ENCODE measurements at places on chromosomes 3 and 15.

GRCh38 chr3:156149876-156150275 lies 29.5 kb downstream of the KCNAB1 start:
- no peak for DNase-seq

DNA sequence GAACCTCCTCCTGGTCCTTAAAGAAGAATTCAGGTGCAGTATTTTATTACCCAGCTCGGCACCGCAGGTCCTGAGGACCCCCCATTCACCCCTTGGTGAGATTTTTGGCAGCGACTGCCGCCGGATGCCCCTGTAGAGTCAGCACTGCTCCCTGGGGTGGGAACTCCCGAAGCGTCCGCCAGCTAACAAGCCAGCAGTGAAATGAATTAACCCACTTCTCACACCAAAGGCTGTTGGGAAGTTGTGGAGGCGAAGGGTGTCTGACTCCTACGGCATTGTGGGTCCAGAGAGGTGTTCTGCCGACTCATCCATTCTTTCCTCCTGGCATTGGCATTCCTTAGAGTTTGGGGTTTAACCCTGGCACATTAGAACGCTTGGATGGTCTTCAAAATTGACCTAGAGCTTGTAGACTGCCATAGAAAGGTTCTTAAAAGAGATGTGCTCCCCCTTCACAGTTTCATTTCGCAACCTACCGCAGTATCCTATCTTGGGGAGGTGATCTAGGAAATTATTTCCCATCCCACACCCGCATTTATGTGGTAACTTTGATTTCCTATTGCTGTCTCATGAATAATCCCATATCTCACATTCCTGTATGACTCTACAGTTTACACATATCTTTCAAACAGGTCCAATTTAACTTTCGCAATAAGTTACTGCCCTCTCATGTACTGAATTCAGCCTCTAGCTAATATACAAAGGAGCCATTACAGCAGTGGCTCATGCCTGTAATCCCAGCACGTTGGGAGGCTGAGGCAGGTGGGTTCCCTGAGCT lies 879 bp upstream of the EIF5A2 start:
- no peak for DNase-seq

DNA sequence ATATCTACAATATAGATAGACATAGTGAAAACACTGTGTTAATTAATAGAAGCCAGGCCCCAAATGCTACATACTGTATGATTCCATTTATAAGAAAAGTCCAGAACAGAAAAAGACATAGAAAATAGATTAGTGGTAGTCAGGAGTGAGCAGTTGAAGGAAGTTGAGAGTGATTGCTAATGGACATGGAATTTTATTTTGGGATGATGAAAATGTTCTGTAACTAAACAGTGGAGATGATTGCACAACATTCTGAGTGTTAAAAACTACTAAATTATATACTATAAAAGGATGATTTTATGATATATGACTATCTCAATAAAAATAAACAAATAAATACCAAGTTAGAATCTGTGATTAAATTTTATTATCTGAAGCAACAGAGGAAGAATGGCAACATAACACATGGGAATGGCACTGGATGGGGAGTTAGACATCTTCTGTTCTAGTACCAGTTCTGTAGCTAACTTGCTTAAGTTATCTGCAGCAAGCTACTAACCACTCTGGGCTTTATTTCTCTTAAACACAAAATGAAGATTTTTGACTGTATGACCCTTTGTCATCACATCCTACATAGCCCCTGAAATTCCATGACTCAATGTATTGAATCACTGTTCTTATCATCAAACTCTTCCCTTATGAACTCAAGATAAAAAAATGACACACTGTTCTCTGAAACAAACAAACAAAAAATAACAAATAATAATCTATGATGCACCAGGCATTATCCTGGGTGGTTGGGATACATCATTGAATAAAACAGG lies 612.7 kb downstream of the TBL1XR1 start:
- DNase-seq = no peak

DNA sequence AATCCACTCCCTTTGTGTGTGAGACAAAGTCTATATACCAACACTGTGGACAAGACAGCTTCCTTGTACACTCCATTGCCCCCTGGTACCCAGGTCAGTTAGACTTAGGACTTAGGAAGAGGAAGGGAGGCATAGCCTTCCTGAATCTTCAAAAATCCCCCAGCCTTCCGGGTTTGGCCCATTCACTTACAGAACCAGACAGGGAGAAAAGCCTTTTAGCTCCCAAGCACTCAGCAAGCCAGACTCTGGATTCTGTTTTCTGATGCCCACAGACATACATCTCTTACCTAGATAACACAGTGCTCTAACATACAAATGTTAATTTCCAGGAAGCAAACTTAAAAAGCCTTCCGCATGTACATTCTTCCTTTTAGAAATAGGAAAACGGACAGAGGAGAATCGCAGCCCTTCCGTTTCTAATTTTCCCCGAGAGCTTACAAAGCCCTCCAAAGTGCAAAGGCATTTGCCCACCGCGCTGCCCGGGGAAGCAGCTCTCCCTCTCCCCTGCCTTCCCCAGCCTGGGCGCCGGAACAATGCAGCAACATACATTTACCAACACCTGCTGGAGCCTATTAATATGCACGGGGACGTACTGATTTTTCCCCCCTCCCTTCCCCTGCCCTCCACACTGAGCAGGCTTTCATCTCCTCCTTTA lies 442.0 kb downstream of the MAGI1 start:
- DNase-seq = no peak

DNA sequence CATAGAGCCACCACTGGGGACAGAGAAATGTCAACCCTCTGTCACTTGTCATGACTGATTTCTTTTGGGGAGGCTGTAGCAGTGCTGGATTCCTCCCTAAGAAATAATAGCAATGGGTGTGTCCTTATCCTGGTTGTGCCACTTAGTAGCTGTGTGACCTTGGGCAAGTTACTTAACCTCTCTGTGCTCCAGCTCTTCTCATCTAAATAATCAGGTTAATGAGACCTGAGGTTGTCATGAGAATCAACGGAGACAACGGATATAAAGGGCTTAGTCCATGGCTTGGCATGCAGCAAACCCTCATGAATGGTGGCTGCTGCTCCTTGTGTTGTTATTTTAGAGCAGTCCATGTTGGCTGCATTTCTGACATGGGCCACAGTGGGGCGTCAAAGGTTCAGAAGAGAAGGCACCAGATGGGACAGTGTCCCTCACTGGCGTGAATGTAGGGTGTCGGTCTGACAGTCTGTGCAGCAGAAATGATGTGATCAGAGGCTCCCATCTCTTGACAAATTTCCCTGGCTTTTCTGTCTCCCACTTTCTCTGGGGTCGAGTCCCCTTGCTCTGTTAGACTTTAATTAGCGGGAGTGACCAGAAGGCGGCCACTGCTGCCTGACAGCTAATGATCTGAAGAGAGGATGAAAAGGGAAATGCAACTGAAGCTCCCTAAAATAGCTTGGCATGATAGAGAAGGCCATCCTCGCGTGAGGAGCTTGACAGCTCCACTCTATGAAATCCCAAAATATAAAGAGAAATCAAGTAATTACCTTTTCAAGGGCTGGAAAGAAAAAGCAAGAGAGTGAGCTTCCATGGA lies 209.4 kb downstream of the CADPS start:
- DNase-seq = no peak

DNA sequence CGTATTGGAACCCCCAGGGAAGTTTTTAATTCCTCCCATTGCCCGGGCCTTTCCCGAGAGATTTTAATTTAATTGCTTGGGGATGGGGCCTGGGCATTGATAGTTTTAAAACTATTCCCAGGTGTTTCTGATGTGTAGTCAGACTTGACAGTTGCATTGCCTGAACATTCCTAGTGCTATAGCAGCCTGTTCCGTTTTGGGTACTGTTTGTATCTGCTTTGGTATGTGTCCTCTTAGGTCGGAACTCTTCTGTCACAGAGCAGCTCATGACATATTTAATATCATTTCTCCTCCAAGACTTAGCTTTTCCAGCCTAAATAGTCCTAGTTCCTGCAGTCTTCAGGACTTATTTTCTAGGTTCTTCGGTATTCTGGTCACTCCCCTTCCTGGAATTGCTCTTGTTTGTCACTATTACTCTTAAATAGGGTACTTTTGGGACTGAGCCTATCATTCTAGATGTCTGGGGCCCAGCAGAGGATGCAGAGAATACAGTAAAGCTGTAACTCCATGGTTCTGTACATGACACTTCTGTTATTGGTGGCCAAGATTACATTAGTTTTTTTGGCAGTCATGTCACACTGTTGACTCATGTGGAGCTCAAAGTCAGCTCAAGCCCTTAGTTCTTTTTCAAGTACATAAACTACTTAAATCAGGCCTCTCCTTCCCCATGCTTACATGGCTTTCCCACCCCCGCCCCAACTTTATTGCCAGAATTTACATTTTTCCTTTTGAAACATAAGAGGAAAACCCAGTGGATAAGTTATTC lies 81.5 kb downstream of the BBX start:
- no peak for DNase-seq

DNA sequence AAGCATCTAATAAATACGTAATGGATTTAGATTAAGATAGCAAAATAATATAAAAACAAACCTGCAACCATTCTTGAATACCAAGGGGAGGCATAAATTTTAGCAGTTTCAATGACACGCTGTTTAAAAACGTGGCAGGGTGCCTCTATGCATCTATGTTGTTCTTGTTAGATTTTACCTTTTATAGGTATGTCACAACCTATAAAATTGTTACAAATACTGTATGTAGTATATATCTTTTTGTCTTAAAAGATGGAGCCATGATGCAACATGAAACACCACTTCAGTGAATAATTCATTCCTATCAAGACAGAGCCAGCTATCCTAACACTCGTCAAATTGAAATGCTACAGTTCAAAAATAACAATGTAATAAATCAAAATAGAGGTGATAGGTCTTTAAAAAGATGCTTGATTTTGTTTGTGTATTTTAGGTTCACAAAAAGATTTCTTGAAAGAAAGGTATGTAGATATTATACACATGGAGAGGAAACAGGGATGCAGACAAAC lies 1059.2 kb downstream of the ROBO1 start:
- DNase-seq = no peak

- DNase-seq = no peak
These were observed 2.5 kb upstream of the NLGN1 start for GRCh38 chr3:173395073-173395411.

DNA sequence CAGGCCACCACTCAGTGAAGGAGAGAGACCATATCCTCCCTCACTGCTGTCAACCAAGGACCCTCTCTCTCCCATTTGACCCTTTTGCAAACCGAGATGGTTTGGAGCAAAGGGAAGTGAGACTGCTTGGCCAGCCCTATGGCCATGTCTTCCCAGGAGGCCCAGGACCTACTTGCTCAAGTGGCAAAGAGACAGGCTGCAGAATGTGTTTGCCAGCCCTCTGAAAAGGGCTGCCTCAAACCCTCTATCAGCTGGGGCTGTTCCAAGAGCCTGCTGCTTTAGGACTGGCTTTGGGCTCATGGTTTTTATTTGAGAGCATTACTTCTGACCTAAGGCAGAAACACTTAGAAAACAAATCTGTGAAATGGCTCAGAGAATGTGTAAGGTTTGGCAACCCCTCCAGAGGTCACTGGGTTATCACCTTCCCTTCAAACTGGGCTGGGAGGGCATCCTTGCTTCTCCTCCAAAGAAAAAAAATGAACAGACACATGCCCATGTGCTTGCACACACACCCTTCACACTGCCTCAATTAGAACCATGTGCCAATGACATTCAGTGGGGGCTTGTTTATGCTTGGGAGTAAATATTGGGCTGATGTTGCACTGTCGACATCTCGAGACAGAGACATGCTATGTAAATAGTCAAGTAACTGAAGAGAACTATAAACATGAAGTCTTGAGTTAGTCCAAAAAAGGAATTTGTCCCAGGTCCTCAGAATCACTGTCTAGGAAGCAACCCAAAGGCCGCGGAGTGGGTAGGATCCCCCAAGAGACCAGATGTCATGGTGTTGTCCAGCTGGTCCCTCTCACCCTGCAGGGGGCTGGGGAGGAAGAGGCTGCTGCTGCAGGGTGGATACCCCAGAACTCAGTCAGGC lies 49.8 kb upstream of the CTDSPL start:
- DNase-seq = no peak

DNA sequence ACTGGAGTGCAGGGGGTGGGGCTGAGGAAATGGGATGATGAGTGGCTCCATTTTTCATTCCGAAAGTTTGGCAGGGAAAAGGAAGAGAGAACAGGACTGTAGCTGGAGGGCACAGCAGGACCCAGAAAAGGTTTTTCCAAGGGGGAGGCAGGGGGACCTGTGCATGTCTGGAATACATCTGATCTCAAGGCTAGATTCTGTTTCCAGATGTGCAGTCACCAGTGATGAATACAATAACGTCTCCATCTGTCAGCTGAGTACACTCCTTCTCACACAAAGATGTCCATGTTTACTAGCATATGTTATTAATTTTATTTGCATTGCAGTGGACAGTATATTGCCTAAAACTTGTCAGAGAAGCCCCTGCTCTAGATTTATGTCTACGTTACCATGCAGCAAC lies 39.9 kb upstream of the PRTG start:
- DNase-seq = no peak

DNA sequence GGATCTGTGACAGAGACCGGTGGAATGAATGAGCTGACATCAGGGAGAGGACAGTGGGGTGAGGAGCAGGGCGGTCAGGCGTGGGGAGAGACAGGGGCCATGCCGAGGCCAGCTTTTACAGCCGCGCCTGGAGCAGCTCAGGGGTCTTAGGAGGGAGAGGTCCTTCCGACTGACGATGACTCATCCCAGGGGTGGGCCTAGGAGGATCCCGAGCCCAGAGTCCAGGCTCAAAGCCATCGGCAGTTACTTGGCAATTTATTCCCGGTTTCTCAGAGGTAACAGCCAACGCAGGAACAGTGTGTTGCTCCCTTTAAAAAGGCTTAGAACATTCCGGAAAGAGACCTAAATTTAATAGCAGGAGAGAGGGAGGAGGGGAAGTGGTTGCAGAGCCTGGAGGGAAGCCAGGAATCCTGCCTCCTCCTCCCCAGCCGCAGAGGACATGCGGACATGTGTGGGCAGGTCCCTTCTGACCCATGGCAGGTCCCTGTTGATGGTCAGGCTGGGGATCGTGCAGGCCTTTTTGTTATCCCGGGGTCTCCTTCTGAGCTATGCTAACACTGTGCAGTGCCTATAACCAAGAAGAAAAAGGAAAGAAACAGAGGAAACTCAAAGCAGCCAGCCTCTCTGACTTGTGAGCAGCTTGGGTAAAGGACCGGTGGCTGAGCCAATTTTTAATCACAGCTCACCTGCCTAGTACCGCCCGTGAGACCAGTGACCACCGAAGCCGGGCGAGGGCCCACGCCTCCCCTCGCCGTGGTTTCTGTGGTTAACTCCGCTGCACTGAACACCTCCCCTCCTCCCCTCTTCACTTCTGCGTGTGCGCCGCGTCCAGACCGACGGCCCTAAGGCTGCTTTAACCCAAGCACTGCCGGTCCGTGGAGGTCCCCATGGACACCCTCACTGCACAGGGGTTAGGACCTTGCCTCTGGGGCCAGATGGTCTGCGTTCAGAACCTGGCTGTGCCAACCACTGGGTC lies 392.4 kb upstream of the PROK2 start:
- DNase-seq = no peak

All from CD4-positive, alpha-beta T cell treated with Interleukin-4 for 4 hours (primary cell).